ENCODE measurements at places on chromosomes 2 and 18.

DNA sequence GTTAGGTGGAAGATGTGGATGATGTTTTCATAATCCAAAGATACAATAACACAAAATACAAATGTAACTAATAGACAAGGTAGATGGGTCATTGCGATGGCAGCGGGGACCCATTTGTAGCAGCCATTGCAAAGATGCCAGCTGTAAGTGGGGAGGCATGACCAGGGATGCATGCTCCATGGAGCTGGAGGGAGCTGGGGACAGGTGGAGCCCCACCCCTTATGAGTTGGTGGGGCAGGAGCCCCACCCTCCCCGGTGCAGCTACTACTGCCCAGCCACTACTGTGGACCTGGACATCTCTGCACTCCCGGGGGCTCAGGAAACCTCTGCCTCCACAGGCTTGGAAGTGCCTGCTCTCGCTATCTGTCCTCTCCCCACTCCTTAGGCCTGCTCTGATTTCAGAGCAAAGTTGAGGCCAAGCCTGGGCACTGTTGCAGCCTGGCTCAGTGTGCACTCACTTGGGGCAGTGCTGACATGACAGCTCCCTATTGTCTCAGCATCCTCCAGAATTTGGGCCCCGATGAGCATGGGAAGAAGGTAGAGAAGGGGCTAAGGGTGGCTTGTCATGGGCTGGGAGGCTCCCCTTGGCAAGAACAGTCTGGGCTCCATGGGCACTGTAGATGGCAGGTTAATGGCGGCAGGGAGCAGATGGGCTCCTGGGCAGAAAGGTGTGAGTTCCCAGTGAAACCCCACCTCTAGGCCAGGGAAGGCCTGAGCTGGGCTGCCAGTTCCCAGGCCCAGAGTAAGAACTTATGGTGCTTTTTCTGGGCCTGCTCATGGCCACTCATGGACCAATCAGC, 81.1 kb downstream of the ZNF804A start:
- DNase-seq = no peak

- no peak for DNase-seq
These were observed 142.5 kb downstream of the SPHKAP start for GRCh38 chr2:228038967-228039366.

DNA sequence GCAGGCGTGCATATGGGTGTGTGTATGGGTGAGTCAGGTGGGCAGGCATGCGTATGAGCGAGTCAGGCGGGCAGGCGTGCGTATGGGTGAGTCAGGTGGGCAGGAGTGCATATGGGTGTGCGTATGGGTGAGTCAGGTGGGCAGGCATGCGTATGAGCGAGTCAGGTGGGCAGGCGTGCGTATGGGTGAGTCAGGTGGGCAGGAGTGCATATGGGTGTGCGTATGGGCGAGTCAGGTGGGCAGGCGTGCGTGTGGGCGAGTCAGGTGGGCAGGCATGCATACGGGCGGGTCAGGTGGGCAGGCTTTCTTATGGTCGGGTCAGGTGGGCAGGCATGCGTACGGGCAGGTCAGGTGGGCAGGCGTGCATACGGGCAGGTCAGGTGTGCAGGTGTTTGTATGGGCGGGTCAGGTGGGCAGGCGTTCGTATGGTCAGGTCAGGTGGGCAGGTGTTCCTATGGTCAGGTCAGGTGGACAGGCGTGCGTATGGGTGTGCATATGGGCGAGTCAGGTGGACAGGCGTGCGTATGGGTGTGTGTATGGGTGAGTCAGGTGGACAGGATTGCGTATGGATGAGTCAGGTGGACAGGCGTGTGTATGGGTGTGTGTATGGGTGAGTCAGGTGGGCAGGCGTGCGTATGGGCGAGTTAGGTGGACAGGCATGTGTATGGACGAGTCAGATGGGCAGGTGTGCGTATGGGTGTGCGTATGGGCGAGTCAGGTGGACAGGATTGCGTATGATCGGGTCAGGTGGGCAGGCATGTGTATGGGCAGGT, 28.7 kb upstream of the KLF11 start:
- no peak for DNase-seq

- DNase-seq = no peak
These were observed 472.7 kb downstream of the CMPK2 start for GRCh38 chr2:6392966-6393365.

DNA sequence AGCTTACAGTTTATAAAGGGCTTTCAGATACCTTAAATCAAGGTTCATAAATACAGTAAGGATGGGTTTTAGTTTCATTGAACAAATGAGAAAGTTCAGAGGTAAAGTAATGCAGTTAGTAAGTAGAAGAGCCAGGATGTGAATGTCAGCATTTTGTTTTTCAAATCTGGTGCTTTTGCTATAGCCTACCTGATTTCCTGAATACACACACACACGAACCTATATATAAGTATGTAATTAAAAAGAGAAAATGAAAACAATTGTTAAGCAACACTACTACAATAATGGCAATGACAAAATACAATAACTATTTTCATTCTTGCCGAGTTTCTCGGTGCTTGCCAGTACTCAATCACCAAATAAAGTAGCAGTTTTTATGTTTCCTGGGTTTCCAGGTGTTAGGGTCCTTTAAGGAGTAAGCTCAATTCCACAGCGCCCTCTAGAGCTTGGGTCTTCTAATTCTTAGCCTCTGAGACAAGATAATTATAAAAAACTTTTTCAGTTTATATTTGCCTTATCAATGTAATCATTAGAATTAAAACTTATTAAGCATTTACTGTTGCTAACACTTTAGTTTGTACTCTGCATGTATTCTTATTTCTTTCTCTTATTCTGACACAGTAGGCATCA, 512.9 kb upstream of the ACVR2A start:
- peak; percentile 39 for DNase-seq

GRCh38 chr2:232214053-232214452, 164.5 kb upstream of the ALPP start:
- DNase-seq = no peak

DNA sequence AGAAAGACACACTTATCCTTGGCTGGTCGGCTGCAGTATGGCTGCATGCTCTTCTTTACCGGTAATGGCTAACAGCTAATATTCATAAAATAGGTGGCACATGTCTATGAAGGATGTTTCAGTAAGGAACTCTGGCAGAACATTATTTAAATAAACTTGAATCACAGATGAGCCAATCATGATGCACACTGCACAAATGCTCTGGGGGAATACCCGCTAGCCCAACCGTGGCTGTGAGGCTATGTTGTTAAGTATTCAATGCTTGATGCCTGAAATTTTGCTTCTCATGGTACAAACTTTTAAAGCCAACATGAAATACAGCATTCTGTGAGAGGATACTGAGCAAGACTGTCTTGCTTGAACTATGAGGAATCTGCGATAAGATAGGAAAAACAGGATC, 505.8 kb downstream of the ZEB2 start:
- DNase-seq = peak; percentile 27

GRCh38 chr2:54496920-54497319, 40.8 kb downstream of the SPTBN1 start:
- DNase-seq = no peak

DNA sequence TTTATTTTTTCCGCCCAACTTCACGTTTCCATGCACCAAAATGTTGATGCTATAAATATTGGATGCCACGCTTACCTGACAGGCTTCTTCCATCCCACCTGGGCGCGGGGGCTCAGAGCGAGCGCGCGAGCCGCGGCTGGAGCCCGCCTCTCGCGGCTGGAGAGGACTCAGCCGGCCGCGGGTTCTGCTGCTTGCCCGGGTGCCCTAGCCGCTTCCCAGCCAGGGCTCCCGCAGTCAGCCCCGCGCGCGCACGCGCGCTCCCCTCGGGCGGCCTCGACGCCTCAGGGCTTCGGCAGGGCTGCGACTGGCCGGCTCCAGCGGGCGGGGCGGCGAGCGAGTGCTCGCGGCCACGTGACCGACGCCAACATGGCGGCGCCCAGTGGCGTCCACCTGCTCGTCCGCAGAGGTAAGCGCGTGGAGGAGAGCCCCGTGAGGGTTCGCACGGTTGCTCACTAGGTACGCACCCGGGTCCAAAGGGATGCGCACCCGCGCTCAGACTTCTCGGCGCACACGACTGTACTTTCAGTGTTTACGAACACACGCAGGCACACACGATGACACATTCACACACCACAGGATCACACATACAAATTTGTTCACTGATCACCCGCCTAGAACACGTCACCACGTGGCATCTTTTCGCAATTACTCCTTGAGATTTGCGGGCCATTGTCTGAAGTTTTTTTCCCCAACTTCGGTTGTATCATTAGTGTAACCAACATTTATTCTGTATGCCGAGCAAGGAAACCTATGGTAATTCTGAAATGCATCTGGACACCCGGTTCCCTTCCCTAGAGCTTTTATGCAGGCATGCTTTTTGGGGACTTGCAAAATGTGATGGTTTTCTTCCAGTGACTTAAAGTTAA, at the start of gene METAP1D:
Gene METAP1D (plus strand): TSS at position 350 of the 866 bp plus-strand sequence. CDS start 17 bp downstream, at position 367.
- DNase-seq = peak; percentile 96

- DNase-seq = no peak
These were observed 50.5 kb downstream of the DYSF start for GRCh38 chr2:71503837-71504236.

DNA sequence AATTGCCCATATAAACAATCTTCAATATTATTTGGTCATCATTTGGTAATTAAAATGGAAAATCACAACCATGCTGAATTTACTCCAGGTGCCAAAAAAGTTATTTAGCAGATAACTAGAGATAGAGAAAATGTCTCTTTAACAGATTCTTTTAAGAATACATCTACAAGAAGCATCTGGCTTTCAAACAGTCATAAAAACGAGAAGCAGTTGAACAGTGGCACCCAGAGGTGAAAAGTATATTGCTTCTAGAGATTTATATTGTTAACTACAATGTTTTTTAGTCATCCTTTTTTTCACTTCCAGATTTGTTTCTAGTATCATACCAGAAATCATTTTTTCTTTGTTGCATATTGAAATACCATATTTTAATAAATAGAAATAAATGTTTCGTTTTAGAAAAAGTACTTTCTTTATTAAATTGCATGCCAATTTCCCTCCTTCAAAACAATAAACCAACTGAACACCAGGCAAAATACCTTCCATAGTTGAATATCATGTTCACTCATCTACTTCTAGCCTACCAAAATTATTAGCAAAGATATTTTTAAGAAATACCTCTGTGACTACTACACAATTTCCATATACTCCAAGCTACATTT, 65.4 kb upstream of the HNRNPA3 start:
- peak; percentile 71 for DNase-seq

- no peak for DNase-seq
These were observed 127.0 kb downstream of the FAM168B start for GRCh38 chr2:130966149-130966774.

DNA sequence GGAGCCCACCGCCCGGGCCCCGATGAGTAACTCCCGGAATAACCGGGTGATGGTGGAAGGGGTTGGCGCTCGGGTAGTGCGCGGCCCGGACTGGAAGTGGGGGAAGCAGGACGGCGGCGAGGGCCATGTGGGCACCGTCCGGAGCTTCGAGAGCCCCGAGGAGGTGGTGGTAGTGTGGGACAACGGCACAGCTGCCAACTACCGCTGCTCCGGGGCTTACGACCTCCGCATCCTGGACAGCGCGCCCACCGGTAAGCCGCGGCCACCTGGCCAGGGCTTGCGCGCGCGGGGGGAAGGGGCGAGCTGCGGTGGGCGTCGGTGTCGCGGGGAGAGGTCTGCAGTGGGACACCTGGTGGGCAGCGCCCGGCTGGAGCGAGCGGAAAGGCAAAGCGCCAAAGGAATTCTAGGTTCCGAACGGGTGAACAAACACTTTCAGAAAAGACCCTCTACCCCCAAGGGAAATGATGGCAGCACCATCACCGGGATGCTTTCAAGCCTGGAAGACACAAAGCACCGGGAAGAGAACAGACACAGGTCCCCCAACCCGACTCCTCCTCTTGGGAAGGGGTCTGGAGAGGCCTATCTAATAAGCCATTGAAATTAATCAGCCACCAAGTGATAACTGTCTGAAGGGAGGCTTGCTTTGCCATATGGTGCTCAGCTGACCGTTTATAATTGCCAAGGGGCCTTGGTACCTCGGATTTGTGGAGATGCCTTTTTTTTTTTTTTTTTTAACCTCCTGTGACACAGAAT, 1.1 kb downstream of the MIB1 start:
- peak; percentile 72 for DNase-seq

GRCh38 chr18:48775372-48776155, 175.2 kb downstream of the SMAD7 start:
- DNase-seq = no peak

GRCh38 chr2:178256382-178257042, 62.2 kb downstream of the OSBPL6 start:
- DNase-seq = no peak

- DNase-seq = no peak
These were observed 307.3 kb upstream of the MEIS1 start for GRCh38 chr2:66127656-66128055.

DNA sequence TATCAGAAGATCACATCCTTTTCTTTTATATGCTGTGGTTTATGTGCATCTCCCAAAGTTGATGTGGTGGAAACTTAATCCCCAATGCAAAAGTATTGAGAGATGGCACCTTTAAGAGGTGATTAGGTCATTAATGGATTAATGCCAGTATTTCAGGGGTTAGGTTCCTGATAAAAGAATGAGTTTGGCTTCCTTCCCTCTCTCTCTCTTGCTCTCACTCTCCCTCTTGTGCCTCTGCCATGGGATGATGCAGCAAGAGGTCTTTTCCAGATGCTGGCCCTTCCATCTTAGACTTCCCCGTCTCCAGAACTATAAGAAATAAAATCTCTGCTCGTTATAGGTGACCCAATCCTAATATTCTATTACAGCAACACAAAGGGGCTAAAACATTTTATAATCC, 85.0 kb downstream of the TTC27 start:
- no peak for DNase-seq

GRCh38 chr2:73368781-73369180, 16.9 kb upstream of the ALMS1 start:
- no peak for DNase-seq

- no peak for DNase-seq
These were observed 14.9 kb downstream of the MRPS9 start for GRCh38 chr2:105052773-105053172.

- no peak for DNase-seq
These were observed 48.6 kb downstream of the DNMT3A start for GRCh38 chr2:25293145-25293544.

DNA sequence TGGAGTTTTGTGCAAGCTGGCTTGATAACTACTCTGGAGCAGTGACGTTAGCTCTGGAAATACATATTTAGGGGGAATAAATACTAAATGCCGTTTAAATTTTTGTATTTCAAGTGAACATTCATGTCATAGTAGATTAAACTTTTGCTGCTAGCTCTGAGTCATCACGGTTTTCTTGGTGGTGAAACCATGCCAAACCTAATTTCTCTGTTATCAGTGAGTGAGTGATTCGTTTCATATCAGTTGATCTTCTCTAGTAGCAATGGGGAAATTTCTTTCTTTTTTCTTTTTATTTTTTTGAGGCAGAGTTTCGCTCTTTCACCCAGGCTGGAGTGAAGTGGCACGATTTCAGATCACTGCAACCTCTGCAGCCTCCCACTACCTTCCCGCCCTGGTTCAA, 211.1 kb downstream of the PTPRM start:
- DNase-seq = no peak

- peak; percentile 25 for DNase-seq
These were observed 257.0 kb upstream of the GYPC start for GRCh38 chr2:126399001-126399400.

- DNase-seq = peak; percentile 78
These were observed 142.7 kb upstream of the CREB1 start for GRCh38 chr2:207387001-207387571.

- no peak for DNase-seq
These were observed 297.1 kb downstream of the TMX3 start for GRCh38 chr18:68417826-68418225.
